ENCODE measurements at places on chromosomes 13 and 19. TPM values are rescaled to one million over a fixed set of nuclear protein-coding genes. Genes with fewer than 3 reads are reported as not detected.

The DNASE2 gene
- total RNA-seq, result 22.7 TPM

The SLITRK6 gene
- 0.18 TPM for total RNA-seq

GRCh38 chr19:43444531-43445287, 20.7 kb downstream of the LYPD3 start:
- DNase-seq, result no peak

GRCh38 chr13:39565036-39565949, 37.7 kb downstream of the LHFPL6 start:
- DNase-seq, result peak; percentile 95

DNA sequence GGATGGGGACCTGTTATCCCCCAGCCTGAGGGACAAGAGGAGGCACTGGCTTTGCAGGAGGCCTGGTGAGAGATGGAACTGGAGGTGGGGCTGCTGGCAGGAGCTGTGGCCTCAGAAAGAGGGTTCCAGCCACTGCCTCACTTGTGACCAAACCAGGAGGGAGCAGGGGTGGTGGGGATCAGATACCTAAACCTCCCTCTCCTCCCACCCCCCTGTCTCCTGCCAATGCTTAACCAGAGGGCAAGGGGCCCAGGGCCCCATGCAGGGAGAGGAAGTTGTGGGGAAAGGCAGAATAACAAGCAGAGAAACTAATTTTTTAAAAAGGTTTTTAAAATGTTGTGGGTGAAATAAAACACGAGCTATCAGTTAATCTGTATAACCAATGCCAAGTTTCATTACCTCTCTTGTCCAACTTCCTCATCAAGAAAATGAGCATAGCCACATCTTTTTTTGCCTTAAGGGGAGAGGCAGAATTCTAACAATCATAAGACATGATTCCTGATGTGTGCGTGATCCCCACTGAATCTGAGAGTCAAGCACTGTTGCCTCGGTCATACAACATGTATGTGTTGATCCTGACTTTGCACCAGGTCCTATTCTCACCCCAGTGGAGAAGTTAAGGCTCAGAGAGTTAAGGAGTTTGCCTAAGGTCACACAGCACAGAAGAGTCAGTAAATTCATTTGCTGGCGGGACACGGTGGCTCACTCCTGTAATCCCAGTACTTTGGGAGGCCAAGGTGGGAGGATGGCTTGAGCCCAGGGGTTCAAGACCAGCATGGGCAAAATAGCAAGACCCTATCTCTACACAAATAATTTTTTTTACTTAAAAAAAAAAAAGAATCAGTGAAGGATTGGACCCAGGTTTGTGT, 12.9 kb downstream of the FXYD5 start:
- DNase-seq, result no peak

DNA sequence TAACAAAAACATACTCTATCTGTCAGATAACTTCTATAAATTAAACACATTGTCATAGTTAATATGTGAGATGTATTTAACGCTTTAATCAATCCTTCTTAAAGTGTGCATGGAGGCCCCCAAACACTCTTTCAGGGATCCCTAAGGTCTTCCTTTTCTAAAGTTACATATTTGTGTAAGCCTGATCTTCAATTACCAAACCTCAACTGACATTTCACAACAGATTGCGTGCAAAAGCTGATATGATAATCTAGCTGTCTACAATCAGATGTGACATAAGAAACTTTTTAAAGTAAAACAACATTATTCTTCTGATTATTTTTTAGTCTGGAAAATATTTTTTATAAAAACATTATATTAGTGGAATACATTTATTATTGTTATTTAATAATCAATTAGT, 1850.4 kb downstream of the OLFM4 start:
- no peak for DNase-seq

The IL12RB1 gene
- total RNA-seq, result not detected

The C19orf85 gene
- not detected for total RNA-seq

The SIGLEC7 gene
- total RNA-seq, result 0.41 TPM

- DNase-seq, result no peak
Measured at GRCh38 chr19:33780746-33781145, 15.9 kb upstream of the KCTD15 start.

The ADGRE2 gene
- not detected for total RNA-seq

- no peak for DNase-seq
Measured at GRCh38 chr13:106597749-106598395, 29.9 kb upstream of the ARGLU1 start.

DNA sequence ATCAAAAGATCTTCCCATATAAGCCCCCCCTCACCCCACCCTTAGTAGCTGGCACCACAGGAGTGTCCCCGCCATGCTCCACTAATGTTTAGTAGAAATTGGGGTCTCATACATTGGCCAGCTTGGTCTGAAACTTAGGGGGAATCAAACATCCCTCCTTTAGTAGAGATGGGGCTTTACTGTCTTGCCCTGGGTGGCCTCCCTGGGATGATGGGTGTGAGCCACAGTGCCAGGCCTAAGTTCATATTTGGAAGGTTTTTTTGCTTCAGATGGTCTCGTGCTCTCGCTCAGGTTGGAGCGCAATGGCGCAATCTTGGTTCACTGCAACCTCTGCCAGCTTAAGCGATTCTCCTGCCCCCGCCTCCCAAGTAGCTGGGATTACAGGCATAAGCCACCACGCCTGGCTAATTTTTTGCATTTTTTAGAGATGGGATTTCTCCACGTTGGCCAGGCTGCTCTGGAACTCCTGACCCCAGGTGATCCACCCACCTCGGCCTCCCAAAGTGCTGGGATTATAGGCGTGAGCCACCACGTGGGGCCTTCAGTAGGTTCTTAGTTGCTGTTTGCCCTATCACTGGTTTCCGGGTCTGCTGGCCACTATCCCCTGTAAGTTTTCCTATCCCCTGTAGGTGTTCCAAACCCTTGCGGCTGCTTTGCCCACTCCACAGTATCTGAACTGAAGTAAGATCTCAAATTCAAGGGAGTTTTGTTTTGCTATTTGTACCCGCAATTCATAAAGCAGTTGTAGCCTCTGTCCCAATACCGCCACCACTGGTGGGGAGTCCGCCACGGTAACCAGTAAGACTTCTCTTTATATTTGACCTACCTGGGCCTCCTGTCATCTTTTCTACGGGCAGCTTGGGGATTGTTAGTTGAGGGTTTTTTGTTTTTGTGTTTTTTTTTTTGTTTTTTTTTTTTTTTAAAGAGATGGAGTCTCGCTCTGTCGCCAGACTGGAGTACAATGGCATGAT, 34.1 kb downstream of the NLRP12 start:
- DNase-seq, result no peak

GRCh38 chr19:35037716-35038622, 3.6 kb upstream of the HPN start:
- DNase-seq, result peak; percentile 49

The DENND1C gene
- not detected for total RNA-seq

The ERICH4 gene
- not detected for total RNA-seq

- no peak for DNase-seq
Measured at GRCh38 chr13:50715402-50716146, 127.9 kb downstream of the DLEU7 start.

- peak; percentile 42 for DNase-seq
Measured at GRCh38 chr19:55452749-55453346, 8.6 kb downstream of the ISOC2 start.

- DNase-seq, result peak; percentile 51
Measured at GRCh38 chr13:30362869-30363268, 55.5 kb upstream of the KATNAL1 start.

The CAPN12 gene
- total RNA-seq, result not detected

DNA sequence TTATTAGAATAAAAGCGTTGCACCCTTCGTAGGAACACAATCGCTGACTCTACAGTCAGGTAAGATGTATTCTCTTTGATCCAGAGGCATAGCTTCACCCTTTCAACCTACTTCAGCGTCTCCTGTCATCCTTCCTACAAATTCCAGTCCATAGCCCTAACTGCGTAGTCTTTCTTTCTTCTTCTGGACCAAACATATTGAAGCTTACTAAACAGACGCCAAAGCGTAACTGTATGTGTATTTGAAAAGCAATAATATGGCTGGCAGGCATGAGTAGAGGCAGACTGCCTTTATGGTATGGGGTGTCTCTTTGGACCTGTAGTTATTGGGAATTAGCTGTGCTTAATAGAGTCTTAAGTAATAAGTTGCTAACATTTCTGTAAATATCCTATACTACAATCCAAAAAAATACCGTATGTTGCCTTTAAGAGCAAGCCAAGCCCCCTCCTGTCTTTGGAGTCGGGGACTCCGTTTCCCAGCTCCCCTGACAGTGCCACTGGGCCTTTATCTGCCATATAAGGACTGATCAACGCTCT, 392 bp upstream of the ZNF548 start:
- no peak for DNase-seq

GRCh38 chr13:33050161-33050560, 33.9 kb downstream of the KL start:
- DNase-seq, result no peak

The NALCN gene
- total RNA-seq, result 3.1 TPM

DNA sequence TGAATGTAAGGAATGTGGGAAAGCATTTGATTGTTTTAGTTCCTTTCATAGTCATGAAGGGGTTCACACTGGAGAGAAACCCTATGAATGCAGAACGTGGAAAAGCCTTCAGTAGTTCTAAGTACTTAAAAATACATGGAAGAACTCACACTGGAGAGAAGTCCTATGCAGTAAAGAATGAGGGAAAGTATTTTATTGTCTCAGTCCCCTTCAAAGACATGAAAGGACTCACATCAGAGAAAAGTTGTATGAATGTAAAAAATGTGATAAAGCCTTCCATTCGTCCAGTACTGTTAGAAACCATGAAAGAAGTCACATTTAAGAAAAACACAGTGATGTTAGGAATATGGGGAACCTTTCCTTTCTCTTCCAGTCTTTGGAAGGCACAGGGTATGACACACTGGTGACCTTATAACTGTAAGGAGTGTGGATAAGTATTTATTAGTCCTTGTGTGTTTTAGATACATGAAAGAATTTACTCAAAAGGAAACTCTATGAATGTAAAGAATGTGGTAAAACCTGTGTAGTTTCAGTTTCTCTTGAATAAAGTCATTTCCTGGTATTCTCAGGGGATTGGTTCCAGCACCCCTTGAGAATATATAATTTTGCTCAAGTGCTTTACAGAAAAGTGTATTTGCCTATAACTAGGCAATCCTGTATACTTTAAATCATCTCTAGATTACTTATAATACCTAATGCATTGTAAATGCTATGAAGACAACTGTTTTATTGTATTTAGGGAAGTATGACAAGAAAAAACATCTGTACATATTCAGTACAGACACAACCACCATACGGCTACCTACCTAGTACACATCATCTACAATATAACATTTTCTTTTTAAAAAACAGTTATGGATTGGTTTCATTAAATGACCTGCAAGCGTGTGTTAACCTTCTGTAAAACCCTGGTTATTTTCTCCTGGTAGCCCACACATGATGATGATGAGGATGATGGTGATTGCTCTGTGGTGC, 52.8 kb downstream of the ZNF823 start:
- DNase-seq, result no peak

DNA sequence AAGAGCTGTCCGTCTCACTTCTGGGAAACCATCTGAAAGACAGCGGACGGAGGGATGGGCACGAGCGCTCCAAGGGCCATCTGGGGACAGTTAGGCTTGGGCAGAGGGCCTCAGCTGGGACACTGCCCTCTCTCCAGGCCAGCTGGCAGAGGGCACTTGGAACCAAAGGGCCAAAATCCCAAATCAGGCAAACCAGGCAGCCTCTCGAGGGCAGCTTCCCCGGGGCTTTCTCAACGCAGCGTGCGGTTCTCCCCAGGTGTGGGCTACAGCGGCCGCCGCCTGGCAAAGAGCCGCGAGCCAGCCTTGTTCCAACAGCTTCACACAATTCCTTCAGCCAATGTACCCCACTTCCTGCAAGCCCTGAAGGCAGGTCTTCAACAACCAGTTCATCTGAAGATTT, 5.0 kb downstream of the MLLT1 start:
- DNase-seq, result no peak

- DNase-seq, result no peak
Measured at GRCh38 chr19:54560881-54561385, 12.7 kb upstream of the LILRA2 start.

The FBXO27 gene
- 7.2 TPM for total RNA-seq

- DNase-seq, result no peak
Measured at GRCh38 chr19:5232798-5233505, 107.7 kb downstream of the PTPRS start.

The ZNF418 gene
- total RNA-seq, result 13.6 TPM

DNA sequence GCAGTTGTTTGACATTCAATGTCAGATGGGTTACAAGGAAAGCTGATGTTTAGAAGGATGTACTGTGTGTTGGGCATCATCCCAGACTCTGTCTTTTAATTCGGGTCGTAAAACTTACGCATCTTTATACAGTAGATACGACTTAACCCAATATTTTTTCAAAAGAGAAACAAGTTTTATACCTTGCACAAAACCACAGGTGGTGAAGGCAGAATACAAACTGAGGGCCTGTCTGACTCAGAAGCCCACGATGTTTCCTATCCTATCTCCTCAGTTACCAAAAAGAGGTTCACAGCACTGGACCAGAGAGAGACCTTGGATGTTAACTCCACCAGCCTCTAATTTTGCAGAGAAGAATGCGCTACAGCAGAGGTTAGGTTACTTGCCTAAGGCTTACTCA, 477.0 kb downstream of the FOXO1 start:
- DNase-seq, result no peak

- DNase-seq, result no peak
Measured at GRCh38 chr13:113741191-113741668, 17.8 kb upstream of the TMEM255B start.

GRCh38 chr13:111202156-111202621, 87.1 kb downstream of the ARHGEF7 start:
- no peak for DNase-seq

GRCh38 chr13:51477149-51477548, 24.3 kb upstream of the INTS6 start:
- DNase-seq, result no peak

DNA sequence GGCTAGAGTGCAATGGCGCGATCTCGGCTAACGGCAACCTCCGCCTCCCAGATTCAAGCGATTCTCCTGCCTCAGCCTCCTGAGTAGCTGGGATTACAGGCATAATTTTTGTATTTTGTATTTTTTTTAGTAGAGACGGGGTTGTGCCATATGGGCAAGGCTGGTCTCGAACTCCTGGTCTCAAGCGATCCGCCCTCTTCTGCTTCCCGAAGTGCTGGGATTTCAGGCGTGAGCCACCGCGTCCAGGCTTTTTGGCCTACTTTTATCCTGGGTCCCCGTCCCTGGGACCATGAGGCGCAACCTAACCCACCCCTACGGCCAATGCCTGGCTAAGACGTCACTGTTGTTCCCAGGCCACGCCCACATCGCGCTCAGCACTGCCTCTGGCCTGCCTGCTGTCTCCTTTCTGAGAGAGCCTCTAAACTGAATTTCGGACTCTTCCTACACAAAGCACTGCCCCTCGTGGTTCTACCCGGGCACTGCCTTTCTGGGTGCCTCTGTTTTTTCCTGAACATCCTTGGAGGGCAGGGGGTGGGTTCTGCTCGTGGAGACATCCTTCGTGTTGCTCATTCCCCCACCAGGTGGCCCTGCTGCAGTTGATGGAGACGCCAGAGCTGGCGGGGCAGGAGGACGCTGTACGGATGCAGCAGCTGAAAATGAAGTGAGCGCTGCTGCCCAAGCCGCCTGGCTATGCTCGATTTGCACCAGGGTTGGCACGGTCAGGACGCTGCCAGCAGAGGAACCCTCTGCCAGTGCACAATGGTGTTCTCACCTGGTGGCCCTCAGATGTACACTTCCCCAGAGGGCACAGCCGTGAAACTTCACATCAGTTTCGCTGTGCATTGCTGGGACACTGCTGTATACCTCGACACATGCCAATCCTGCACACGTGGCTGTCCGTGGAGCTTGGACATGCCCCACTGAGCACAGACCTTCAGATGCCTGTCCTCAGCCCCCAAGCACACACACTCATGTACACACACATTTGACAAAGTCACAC, 2.0 kb downstream of the REX1BD start:
- no peak for DNase-seq

- no peak for DNase-seq
Measured at GRCh38 chr13:46401432-46401831, 14.4 kb upstream of the RUBCNL start.
